ENCODE measurements at places on chromosomes 1 and 21.

- DNase-seq = no peak
These were observed 8.6 kb downstream of the RIIAD1 start for GRCh38 chr1:151729966-151730291.

DNA sequence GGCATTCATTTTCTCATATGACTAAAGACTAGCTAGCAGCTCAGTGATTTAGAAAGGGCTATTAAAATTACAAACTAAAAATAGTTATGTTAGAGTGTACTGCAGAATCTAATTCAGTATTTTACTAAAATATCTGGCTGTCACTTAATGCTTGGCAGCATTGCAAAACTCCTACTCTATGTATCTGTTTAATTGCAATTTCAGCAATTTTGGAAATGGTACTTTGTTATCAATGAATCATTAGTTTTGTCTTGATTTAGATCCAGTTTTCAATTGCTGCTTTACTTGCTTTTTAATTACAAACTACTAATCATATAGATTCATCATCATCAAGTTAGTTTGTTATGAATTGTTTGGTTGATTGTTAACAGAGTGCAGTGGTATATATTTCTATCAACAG, 19.2 kb downstream of the C1orf87 start:
- DNase-seq = no peak

GRCh38 chr1:20787840-20788795, 1.0 kb upstream of the HP1BP3 start:
- no peak for DNase-seq

- no peak for DNase-seq
These were observed 14.4 kb upstream of the CAMTA1 start for GRCh38 chr1:6770751-6771440.

DNA sequence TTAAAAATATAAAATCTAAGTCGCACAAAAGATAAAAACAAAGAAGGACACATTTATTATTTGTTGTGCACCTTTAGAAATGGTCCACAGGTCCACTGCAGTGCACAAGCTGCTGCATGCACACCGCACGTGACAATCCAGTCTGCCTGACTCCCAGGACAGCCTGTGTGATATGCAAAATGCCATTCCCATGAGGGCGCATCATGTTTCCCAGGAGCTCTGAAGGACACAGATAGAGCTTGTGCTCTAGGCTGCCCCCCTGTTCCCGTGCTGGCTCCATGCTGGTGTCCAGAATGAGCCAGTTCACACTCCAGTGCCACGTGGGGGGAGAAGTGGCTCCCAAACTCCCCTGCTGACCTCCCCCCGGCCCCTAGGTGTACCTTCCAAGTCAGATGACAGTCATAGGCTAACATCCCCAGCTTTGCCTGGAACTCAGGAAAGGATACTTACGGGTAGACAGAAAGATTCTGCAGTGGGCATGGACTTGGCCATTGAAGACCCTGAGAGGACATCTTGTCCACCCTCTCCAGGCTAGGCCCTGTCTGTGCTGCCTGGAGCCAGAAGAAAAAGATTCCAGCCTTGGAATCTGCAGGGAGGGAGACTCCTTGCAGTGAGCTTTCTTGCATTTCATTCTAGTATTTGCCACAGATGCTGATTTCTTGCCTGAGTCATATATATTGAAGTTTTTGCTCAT, 26.3 kb downstream of the RAB7B start:
- DNase-seq = no peak

Measured in T follicular helper cell (primary cell).